Kidney glomerular epithelial cell (primary cell): ENCODE measurements at places on chromosomes 6 and 20.
A peak's percentile ranks its signal among the peaks of the same experiment; 100 is the strongest.

DNA sequence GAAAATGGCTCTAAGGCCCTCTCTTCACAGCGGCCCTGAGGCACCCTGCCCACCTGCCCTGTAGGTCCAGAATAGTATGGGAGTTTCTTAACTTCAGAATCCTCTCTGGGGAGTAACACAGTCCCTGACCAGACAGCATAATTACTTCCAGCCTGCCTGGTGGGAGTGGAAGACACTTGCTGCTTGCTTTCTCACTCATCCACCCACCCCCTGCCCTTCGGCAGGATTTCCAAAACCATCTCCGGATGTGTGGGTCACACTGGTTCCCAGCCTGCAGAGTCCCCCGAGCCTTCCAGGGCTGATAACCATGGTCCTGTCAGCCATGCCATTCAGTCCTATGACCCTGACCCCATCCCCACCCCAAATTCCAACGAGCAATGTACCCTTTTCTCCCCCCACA is 5.4 kb downstream of the SLC29A1 start:
- DNase-seq: no peak

GRCh38 chr6:7236306-7237209 is 76.4 kb downstream of the SSR1 start:
- DNase-seq: no peak

DNA sequence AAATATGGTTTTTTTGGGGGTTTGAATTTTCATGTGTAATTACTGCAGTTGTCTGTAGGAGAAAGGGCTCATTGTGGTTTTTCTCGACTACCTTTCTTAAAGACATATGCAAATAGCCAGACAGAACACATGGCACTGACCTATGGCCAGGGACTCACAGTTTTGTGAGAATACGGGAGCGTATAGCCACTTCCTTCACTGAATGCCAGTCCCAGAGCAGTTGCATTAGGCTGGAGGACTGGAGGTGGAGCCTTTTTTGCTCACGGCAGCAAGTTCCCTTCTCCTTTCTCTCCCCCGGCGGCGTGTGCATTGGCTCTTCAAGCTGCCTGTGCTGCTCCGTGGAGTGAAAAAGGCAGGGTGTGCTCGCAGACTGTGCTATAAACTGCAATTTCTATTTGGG is 114.9 kb downstream of the AKAP7 start:
- DNase-seq: peak; percentile 72

DNA sequence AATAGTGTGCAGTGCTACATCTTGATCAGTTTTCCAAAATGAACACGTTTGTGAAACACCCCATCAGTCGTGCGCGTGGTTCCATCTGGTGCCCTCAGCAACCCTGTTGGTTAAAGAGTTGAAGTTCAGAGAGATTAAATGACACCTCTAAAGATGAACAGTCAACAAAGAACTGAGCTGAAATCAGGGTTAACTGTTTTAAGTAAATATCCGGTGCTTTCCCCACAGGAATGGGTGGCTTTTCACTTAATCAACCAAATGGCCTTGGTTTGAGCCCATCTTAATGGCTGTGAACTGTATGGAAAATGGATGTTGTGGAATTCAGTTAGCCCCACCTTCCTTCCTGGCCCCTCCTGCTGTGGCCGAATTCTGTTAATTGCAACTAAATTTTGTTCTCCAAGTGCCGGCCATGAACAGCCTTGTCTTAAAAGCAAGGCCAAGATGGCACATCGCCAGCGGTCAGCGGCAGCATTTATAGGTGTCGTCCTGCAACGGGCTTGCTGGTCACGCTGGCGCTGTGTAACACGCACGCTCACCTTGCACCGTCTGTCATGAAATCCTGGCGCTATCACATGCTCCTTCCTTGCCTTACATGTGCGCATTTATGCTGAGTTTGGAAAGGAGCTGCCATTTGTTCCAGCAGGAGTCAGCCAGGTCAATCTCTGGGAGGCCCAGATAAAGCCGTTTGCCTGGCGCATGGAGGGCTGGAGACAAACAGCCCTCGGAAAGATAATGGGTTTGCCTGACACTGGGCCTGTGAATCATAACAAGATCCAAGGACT is 164.5 kb downstream of the ERMARD start:
- no peak for DNase-seq

DNA sequence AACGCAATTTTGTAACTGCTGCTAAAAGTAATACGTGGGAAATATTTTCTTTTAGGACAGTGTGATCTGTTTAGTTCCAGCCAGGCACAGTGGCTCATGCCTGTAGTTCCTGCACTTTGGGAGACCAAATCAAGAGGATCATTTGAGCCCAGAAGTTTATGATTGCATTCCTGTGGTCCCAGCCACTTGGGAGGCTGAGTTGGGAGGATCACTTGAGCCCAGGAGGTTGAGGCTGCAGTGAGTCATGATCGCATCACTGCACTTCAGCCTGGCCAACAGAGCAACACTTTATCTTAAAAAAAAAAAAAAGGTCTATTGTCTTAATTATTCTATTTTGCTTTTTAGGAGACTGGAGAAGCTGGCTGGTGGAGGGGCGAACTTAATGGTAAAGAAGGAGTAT is 101.5 kb downstream of the CD2AP start:
- no peak for DNase-seq
